ENCODE measurements at places on chromosomes 4 and X.

DNA sequence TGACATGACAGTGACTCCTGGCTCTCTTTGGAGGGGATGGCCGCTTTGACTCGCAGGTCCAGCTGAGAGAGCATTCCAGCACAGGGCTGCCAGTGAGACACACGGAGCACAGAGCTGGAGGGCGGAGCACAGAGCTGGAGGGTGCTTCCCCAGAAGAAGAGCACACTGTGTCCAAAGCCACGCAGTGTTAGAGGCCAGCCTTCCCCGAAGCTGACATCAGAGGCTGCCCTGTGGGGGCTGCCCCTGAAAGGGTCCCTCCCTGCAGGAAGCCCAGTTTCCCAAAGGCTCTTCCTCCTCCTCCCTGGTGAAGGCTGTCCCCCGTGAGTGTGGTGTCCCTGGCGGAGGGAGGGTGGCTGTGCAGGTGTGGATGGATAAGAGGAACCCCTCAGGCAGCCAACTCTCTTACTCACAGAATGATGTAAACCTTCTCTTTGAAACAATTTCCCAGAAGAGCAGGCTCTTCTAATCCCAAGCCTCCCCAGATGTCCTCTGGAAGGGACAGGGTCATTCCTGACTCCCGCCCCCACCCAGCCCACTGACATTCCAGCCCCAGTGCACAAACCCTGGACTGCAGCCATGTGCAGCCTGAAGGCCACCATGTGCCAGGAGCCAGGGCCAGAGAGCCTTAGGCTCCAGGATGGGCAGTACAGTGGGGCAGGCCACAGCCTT lies 53.4 kb downstream of the PSAPL1 start:
- no peak for DNase-seq

DNA sequence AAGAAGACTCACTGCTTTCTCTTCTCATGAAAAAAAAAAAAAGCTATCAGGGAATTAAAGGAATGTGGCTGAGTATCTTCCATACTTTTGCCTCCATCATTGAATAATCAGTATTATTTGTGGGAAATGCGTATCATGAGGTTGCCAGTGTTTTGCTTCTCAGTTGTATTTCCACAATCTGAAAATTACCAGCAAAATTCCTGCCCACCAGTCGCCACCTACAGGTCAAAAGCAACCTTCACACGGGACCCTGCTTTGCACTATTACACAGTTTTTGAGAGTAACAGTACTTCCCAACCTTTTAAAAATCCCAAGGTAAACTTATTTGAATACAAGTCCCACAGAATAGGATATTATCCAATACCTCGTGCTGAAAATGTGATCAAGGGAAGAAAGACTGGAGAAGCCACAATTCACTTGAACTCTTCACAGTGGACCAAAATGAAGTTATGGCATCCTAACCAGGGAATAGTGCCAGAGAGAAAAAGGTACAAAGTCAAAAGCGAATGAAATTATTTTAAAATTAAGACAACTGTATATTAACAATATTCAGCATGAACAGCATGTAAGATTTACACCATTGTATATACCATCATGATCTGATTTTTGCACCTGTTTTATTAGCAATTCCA lies 30.4 kb downstream of the PGRMC1 start:
- no peak for DNase-seq

DNA sequence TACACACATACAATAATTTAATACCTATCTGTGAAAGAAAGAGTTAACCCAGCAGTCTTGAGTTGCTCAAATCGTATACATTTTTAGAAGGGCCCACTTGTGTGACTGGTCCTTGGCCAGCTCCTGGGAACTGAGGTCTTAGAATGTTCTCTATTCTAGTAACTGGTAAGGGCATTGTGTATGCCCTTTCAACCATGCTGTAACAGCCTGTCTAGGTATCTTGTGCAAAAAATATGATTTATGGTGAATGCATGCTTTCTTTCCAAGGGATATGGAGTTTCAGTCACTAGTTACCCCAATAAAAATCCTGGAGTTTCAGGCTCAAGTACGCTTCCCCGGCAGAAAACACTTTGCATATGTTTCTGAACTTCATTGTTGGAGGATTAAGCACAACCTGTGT lies 140.6 kb downstream of the NEXMIF start:
- no peak for DNase-seq

DNA sequence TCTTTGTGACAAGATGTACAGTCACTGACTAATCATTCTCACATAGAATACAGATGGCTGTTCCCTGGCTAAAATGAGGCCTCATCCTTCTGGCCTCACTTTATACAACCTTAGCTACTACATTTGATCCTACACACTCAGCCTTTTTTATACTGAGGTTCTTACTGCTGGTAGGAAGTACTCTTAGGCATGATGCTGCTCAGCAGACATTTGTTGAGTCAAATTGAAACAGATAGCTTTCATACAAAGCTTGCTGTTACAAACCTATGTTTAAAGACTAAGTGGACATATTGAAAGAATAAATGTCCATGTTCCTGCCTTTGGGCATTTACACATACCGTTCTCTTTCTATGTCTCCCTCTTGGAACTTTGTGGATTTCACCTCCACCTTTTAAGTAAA lies 154.9 kb downstream of the NPFFR2 start:
- no peak for DNase-seq

- peak; percentile 79 for DNase-seq
Measured at GRCh38 chr4:6071959-6072720, 53.9 kb upstream of the C4orf50 start.

DNA sequence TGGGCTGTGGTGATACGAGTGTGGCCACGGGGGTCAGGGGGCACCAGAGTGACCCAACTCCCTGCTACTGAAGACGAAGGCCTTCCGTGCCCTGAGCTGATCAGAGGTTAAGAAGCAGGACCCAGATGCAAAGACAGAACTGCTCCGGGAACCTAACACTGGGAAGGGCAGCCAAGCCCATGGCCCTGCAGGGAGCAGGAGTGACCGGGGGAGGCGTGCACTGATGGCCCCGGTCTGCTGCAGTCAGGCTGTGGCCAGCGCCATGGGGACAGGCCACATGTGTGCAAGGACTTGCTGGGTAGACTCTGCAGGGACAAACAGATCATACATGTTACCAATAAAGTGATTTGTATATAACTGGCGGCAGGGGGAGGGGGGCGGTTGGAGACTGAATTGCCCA lies 74.6 kb downstream of the ACOX3 start:
- DNase-seq, result no peak

GRCh38 chr4:177287255-177287654 lies 22.4 kb upstream of the NEIL3 start:
- DNase-seq, result no peak

GRCh38 chr4:76301068-76301774 lies 5.3 kb upstream of the STBD1 start:
- no peak for DNase-seq

GRCh38 chr4:107977966-107978705 lies 11.6 kb upstream of the HADH start:
- DNase-seq, result no peak

- no peak for DNase-seq
Measured at GRCh38 chr4:25797136-25797535, 65.7 kb downstream of the SEL1L3 start.

Data from NCI-H1092 (cell line).